ENCODE measurements at places on chromosomes 7 and 10.
A peak's percentile ranks its signal among the peaks of the same experiment; 100 is the strongest.

GRCh38 chr10:11181978-11182377, 164.3 kb downstream of the CELF2 start:
- no peak for DNase-seq

DNA sequence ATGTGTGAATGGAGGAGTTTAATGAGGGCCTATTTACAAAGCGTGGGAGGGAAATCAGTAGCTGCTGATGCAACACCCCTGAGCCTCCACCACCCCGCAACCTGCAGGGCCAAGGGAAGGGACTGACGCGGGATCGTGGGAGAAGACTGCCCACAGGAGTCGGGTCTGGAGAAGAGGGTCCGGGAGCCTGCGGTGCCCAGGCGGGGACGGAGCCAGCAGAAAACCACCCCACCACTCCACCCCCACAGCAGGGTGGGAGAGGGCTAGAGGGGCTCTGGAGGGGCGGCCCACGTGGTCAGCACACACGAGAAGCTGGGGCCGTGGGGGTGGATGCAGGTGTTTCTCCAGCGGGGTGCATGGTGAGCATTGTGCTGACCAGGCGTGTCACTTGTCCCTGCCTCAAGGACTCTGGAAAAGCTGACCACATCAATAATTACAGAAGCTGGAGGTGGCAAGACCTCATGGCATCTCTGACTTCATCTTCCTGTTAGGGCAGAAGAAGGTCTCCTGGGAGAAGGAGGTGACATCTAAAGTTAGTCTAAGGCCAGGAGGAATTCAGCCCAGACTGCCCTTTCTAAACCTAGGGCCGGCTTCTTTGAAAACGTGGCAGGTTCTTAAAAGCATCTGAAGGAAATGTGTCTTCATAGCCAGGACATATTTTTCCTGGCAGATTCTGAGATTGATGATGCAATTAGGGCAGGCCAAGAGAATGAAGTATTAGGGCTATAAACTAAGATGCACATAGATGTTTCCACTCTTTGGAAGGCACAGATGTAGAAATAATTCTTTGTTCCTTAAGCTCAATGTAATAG, 150.9 kb downstream of the RGS10 start:
- DNase-seq: no peak

- DNase-seq: no peak
Observed at GRCh38 chr10:49117376-49118070, 2.2 kb upstream of the VSTM4 start.

DNA sequence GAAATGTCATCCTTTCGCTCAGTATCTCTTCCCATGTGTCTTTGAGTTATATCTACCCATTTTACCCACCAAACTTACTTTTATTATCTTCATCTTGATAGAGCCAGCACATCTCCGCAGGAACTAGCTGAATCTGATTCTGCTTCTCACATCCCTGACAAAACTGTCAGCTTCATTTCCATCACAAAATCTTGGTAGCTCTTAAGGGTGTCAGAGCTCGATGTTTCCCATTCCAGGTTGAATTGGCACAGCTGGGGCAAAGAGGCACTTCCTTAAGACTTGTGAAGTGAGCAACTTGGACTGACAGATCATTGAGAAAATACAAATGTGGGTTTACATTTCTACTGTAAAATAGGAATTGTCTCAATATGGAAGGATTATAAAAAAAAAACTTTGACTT, 434.5 kb downstream of the SUGCT start:
- DNase-seq: no peak

DNA sequence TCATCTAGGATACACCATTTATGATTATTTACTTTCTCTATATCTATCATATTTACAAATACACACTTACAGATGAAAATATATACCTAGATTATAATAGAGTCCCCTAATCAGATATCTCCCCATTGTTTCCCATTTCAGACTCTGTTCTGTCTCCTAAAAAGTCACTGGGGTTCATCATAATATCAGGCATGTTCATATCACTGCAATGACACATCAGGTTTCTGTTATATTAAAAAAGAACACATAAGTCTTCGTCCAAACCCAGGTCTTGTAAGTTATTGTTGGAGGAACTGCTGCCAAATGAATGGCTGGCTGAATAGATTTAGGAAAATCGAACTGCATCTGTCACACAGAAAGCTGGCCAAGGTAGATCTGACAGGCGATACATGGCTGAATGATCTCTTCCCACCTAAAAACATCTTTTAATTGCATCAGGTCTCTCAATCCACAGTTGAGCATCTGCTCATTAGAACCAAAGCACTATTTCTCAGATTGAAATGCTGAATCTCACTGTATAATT, 178.7 kb downstream of the CACNA2D1 start:
- no peak for DNase-seq

GRCh38 chr10:19316204-19316870, 267.7 kb downstream of the MALRD1 start:
- no peak for DNase-seq

- DNase-seq: no peak
Observed at GRCh38 chr7:42315103-42315502, 78.1 kb upstream of the GLI3 start.

DNA sequence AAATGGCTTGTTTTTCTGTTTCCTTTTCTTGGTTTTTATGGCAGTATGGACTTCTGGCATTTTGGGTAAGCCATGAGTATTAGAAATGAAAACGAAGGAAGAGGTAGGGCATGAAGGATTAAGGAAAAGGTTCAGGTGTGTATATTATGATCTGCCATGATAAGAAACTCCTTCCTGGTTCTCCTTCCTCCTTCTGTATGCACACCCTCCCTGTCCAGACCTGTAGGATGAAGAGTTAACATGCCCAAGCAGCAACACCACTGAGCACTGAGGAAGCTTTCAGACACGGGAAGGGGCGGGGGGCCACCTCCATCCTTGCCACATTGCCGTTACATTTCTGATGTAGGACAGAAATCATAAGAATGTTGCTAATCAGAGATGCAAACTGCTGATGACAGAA, 361.0 kb upstream of the ZMIZ1 start:
- DNase-seq: no peak

- no peak for DNase-seq
Observed at GRCh38 chr10:130439766-130440165, 303.6 kb downstream of the GLRX3 start.

DNA sequence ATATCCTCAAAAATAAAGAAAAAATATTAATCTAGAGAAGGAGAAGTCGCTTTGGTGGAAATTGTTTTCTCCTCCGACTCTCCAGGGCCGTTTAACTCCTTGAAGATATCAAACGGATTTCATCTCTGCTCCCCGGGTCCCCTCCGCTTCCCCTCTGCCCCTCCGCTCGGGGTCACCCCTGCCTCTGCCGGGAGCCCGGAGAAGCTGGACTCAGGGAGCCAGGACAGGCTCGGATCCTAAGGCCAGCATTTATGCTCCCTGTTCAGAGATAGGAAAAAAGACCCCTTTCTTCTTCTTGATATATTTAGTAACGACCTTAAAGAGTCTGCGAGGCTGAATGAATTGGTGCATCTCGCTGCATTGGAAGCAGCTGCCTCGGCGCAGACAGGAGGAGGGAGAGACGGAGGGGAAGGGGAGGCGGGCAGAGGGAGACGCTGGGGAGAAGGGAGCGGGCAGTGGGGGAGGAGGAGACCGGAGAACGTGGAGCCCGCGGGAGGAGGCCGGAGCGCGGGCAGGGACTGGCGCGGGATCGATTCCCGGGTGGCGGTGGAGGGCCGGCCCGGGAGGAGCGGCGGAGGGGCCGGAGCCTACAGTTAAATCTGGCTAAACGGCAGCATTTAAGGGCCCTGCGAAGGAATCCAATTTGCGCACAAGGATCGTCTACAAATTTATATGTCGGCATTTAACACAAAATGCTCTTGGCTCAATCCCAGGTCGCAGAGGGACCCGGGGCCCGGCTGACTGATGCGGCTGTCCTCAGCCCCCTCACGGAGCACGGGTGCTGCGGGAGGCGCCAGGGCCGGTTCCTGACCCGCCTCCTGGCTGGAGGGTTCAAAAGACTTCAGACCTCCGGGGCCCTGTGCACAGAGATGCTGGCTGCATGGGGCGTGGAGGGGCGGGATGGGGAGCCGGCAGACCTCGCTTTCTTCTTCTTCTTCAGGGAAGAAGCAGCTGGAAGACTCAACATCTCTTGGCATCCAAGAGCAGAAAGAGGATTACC, 55.6 kb downstream of the CRTAC1 start:
- DNase-seq: no peak

GRCh38 chr7:16431646-16432424, 10.5 kb upstream of the CRPPA start:
- peak; percentile 30 for DNase-seq

DNA sequence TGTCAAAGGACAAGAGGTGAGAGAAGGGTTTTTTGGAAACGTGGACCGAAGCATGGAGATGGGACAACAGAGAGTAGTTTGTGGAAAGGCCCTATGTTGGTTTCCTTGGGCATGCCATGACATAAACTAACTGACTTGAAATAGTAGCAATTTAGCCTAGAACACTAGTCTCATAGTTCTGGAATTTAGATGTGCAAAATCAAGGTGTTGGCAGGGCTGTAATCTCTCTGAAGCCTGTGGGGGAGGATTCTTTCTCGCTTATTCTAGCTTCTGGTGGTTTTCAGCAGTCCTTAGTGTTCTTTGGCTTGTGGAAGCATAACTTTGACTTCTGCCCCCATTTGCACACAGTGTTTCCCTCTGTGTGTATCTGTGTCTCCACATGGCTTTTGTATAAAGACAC, 283.4 kb downstream of the GFRA1 start:
- DNase-seq: no peak

DNA sequence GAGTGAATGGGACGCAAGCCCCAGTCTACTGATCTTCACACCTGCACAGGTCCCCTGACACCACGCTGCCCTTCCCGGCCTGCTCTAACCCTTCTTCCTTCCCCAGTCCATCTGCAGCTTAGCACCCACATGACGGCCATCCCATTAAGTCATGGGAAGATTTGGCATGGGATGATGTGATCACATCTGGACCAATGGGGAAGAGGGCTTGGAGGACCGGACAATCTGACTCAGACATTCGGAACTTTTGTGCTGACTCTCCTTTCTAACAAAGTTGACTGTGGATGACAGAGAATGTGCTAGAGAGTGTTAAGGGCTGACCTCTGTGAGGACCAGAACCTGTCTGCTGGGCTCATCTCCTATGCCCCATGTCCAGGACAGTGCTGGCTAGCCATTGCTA, 15.6 kb downstream of the CXCL12 start:
- DNase-seq: no peak

GRCh38 chr10:20485554-20485953, 411.6 kb downstream of the NEBL start:
- DNase-seq: no peak

GRCh38 chr10:125187238-125188194, 27.2 kb upstream of the CTBP2 start:
- DNase-seq: no peak

DNA sequence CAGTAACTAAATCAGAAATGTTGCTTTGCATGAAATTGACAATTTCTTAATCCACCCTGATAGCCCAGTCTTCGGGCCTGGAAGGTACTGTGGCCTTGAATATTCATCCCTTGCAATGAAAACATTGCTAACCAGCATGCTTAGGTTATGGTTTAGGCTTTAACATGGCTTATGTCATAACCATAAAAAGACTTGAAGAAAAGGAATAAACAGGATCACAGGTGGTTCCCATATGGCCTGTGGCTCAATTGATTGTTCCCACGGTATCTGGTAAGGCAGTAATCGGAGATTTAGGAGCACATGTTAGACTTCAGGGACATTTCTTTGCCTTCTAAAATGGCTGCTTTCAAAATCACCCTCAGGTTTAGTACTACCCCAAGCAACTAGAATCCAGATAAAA, 139.5 kb downstream of the ST7 start:
- DNase-seq: no peak

DNA sequence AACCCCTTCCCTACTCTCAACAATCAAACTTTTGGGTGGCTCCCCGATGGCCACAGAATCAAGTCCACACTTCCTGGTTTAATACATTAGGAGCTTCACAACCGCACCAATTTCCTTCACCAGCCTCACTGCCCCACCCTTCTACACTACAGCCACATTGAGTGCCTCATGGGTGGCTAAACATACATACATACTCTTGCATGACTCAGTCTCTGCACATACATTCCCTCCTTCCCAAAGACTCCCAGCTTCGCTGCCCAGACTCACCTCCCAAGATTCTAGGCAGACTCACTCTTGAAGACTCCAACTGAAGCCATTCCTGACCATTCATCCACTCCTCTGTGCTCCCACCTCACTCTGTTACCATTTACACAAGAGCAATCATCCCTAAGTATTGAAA, 15.9 kb downstream of the VPS41 start:
- DNase-seq: no peak

- no peak for DNase-seq
Observed at GRCh38 chr7:133741078-133741477, 386.1 kb upstream of the LRGUK start.

DNA sequence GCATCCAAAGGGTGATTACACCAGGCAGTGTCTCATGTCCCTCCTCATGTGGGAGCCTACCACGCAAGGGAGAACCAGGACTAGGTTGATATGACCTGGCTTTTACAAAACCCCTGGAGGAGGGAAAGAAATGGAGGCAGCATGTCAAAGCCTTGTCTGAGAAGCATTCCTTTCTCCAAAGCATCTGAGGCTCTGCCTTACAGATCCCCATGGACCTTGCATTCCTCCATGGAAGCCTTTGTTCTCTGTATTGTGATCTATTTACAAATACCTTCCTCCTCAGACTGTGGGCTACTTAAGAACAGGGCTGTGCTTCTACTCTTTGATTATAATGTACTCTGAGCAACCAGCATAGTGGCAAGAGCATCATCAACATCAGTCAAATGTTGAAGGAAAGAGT, 197.0 kb downstream of the PLXNA4 start:
- no peak for DNase-seq

GRCh38 chr7:92988051-92988450, 129.7 kb downstream of the SAMD9 start:
- DNase-seq: no peak
